ENCODE measurements at places on chromosomes 2 and 18.

GRCh38 chr2:98393354-98393753 lies 47.1 kb downstream of the CNGA3 start:
- DNase-seq, result no peak

GRCh38 chr2:144835634-144836350 lies 315.9 kb upstream of the ZEB2 start:
- DNase-seq, result no peak

GRCh38 chr2:75309596-75310463 lies 110.5 kb upstream of the TACR1 start:
- DNase-seq, result no peak

GRCh38 chr18:4102901-4103300 lies 352.2 kb downstream of the DLGAP1 start:
- DNase-seq, result no peak

DNA sequence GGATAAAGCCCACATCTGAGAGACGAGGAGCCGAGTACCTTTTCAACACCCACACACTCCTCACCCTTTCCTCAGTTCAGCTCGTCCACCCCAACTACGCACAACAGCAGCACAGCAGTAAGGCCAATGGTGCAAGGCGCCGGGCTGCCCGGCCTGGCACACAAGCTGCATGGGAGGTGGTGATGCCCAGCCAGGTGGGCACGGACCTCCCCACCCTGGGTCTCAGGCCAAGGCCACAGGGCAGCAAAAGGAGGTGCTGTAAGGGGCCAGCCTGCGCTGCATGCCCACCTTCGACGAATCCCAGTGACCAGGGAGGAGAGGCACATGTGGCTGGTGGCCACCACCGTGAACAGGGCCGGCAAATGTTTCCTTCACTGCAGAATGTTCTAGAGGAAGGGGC lies 36.5 kb upstream of the MLPH start:
- DNase-seq, result no peak

- DNase-seq, result no peak
These were observed 382.8 kb downstream of the GPD2 start for GRCh38 chr2:156818944-156819343.
